Suprapubic skin (tissue), 4 donors: ENCODE measurements at places on chromosomes 13 and 19. TPM values are rescaled to one million over a fixed set of nuclear protein-coding genes. Genes with fewer than 3 reads are reported as not detected.

GRCh38 chr13:20198781-20199180, 6.0 kb upstream of the GJB2 start:
- H3K4me1 ChIP-seq, result peaks cover 13% of the 10 kb centered on the region
- no peak for DNase-seq
- H3K36me3 ChIP-seq, result no peaks in the 10 kb centered on the region
- peaks cover 13% of the 10 kb centered on the region for H3K27me3 ChIP-seq

DNA sequence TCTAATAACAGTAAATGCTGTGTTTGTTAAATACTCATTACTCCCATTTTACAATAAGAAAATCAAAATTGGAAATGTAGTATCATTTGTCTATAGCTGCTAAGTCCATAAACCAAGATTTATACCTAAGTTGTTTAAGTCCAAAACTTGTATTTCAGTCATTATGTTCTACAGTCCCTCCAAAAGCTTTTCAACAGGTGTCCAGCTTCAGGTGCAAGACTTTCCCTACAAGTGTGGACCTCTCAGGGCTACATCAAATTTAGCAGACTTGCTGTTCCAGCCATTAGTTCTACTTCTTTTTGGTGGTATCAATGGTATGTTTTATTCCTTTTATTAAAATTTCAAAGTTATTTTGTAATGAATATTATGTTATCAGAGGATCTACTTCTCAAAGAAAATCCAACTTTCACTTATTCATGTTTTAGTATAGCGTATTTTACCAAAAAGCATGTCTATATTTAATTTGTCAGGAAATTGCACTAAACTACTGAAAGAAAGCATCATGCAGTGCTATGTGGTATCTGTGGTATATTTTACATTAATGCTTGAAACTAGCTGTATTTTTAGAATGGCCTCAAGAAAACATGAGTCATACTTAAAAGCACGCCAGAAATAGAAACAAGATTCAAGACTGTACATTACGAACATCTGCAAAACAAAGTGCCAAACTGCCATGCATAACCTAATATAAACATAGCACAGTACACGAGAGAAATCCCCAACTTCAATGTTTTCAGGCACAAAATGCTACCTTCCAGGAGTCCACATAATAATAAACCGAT, 44.5 kb downstream of the VWA8 start:
- no peak overlapping the region for H3K4me3 ChIP-seq
- DNase-seq, result no peak
- no peak overlapping the region for H3K27ac ChIP-seq

DNA sequence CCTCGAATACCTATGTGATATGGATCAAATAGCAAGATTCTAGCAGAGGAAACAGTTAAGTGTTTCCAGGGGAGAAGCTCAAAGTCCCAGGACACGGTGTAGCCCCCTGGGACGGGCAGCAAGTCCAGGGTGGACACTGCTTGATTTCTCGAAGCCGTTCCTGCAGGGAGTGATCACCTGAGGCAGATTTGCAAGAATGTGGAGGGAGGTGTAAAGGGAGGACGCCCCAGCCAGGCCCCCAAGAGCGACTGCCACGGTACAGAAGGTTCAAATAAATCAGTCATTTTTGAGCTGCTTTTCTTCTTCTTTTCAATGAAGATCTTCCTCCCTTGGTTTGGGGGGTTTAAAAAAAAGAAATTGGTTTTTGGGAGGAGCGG, 41.4 kb downstream of the KLF2 start:
- H3K27me3 ChIP-seq, result no peaks in the 10 kb centered on the region
- DNase-seq, result no peak
- H3K27ac ChIP-seq, result peak overlapping the region; percentile 35
- no peaks in the 10 kb centered on the region for H3K36me3 ChIP-seq
- H3K4me1 ChIP-seq, result peaks cover 30% of the 10 kb centered on the region

DNA sequence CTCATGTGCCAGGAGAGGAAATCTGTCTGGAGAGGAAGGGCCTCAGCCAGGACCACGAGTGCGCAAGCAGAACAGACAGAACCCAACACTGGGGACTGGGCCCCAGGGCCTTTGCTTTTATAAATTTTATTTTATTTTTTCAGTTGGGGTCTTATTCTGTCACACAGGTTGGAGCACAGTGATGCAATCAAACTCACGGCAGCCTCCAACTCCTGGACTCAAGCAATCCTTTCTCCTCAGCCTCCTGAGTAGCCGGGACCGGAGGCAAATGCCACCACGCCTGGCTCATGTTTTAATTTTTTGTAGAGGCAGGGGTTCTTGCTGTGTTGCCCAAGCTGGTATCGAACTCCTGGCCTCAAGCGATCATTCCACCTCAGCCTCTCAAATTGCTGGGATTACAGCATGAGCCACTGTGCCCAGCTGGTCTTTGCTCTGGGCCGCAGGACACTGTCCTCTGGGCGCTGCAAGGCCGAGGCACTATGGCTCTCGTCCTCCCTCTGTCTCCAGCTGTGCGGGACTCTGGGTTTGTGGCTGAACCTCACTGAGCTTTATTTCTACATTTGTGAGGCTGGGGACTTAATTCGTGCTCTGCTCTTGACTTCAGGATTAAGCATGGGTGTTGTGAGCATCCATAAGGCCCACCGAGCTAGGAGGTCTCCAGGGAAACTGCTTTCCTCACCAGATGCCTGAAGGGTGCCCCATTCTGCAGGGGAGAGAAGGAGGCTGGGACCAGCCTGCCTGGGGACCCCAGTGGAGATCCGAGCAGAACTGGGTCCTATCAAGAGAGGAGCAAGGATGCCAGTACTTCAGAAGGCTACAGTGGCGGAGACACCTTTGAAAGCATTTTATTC, 144.2 kb upstream of the VSTM2B start:
- no peak overlapping the region for H3K4me3 ChIP-seq
- H3K36me3 ChIP-seq, result no peaks in the 10 kb centered on the region
- peaks cover 9% of the 10 kb centered on the region for H3K27me3 ChIP-seq
- DNase-seq, result peak; percentile 13
- no peak overlapping the region for H3K27ac ChIP-seq
- H3K4me1 ChIP-seq, result no peaks in the 10 kb centered on the region

DNA sequence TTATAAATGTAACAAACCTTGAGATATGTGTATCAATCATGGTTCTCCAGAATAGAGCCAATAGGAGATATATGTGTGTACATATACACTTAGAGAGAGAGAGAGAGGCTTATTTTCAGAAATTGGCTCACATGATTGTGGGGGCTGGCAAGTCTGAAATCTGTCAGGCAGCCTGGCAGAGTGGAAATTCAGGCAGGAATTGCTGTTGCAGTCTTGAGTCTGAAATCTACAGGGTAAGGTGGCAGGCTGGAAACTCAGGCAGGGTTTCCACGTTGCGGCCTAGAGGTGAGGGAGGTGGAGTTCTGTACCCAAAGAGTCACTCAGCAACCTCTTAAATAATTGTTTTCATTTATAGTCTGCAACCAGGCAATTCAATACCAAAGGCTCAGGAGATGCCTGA, 218.4 kb downstream of the B3GLCT start:
- no peak overlapping the region for H3K27ac ChIP-seq
- no peaks in the 10 kb centered on the region for H3K4me1 ChIP-seq
- no peak for DNase-seq
- no peaks in the 10 kb centered on the region for H3K36me3 ChIP-seq
- H3K27me3 ChIP-seq, result no peaks in the 10 kb centered on the region
- no peak overlapping the region for H3K4me3 ChIP-seq

DNA sequence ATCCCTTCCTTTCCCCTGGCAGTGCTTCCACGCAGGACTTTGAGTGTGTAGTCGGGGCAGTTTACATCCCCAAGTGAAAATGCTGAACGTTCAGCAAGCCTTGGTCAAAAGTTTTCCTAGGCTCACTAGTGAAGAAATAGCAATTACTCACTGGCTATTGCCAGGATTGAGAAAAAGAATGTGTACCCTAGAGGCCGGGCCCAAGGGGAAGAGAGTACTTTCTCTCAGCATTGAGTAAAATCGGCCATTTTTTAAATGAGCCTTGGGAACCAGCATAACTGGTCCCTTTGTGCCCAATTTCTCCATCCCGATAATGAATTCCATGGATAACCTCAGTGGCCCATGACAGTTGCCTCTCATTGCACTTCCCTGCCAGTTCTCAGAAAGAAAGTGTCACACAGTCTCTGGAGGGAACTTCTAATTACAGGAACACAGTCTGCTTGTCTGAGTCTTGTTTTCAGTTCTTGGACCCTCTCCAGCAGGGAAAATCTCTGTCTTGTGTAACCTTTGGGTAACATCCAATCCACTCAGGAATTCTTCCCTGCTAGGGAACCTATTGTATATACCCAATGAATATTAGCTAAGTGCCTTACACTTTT, 7.3 kb upstream of the OR7D2 start:
- no peak overlapping the region for H3K27ac ChIP-seq
- H3K36me3 ChIP-seq, result peaks cover 2% of the 10 kb centered on the region
- no peaks in the 10 kb centered on the region for H3K4me1 ChIP-seq
- no peaks in the 10 kb centered on the region for H3K27me3 ChIP-seq

GRCh38 chr13:32224916-32225315, 90.2 kb downstream of the ZAR1L start:
- H3K27ac ChIP-seq, result no peak overlapping the region
- DNase-seq, result no peak
- no peaks in the 10 kb centered on the region for H3K27me3 ChIP-seq
- no peaks in the 10 kb centered on the region for H3K4me1 ChIP-seq

- H3K36me3 ChIP-seq, result no peaks in the 10 kb centered on the region
- no peak for DNase-seq
- H3K27me3 ChIP-seq, result peaks cover 7% of the 10 kb centered on the region
- no peak overlapping the region for H3K27ac ChIP-seq
- no peak overlapping the region for H3K4me3 ChIP-seq
- H3K4me1 ChIP-seq, result peaks cover 27% of the 10 kb centered on the region
Observed at GRCh38 chr19:17351815-17352435, 14.6 kb downstream of the GTPBP3 start.

HIPK4 gene
- 0.47 TPM for total RNA-seq

- no peaks in the 10 kb centered on the region for H3K27me3 ChIP-seq
- H3K36me3 ChIP-seq, result no peaks in the 10 kb centered on the region
- H3K4me1 ChIP-seq, result no peaks in the 10 kb centered on the region
- no peak for DNase-seq
- H3K4me3 ChIP-seq, result no peak overlapping the region
- H3K27ac ChIP-seq, result no peak overlapping the region
Observed at GRCh38 chr19:28318469-28319179, 894.3 kb downstream of the UQCRFS1 start.

PCDH20 gene
- 2.1 TPM for total RNA-seq

DNA sequence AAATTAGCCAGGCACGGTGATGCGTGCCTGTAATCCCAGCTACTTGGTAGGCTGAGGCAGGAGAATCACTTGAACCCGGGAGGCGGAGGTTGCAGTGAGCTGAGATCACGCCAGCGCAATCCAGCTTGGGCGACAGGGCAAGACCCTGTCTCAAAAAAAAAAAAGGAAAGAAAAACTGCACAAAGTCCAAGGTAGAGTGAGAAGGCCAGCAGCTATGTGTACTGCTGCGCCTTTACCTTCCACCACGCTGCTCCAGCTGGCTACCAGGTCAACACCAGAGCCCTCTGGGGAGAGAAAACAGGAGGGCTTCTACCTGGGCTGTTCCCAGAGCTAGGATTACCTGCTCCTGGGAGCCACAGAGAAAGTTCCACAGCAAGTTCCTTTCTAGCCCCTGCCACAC, 3.2 kb downstream of the ELL start:
- no peak overlapping the region for H3K4me3 ChIP-seq
- no peak for DNase-seq
- no peak overlapping the region for H3K27ac ChIP-seq
- H3K36me3 ChIP-seq, result no peaks in the 10 kb centered on the region
- H3K27me3 ChIP-seq, result no peaks in the 10 kb centered on the region

DNA sequence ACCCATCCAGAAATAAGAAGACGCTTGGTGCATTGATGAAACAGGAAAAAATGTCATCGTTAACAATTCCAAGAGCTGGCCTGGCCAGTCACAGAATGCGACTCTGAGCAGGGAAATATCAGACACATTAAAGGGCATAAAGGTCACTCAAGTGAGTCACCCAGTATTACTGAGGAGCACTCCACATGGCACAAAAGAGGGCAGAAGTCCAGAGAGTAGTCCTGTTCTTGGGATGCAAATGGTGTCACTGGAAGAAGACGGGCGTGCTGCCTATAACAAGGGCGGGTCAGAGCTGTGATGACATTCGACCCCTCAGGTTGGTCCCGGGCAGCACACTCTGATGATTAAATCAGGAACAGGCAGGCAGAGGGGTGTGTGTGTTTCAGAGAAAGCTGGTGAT, 720.3 kb downstream of the UQCRFS1 start:
- H3K36me3 ChIP-seq, result no peaks in the 10 kb centered on the region
- no peak for DNase-seq
- no peak overlapping the region for H3K4me3 ChIP-seq
- H3K27ac ChIP-seq, result no peak overlapping the region
- no peaks in the 10 kb centered on the region for H3K27me3 ChIP-seq

DNA sequence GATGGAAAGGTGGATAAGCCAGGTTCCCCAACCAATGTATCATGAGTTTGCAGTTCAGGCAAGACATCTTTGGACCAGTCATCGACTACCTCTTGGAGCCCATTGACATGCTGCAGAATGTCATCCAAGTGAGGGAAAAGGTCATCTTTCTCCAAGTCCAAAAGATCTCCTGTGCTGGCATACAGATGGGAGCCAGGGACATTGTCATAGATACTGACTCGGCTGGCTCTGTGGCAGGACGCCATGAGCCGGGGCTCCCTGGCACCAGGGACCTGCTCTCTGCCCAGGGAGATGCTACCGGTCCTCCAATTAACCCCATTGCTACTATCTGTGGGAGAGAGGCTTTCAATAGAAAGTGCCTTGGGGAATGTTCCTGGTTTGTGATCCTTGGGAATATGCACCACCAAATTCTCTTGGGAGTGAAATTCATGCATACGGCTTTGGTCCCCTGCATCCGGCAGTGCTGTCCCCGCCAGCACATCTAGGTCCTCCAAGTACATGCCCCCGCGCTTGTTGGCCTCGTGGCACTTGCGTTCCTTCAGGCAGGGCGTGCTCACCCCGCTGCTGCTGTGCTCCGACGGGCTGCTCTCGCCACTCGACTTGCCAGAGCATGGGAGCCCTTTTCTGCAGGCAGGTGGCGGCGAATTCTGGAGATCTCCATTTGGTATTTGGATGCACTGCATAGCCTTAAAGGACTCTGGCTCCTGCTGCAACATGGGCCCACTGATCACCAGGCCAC, 113.0 kb downstream of the KL start:
- no peaks in the 10 kb centered on the region for H3K27me3 ChIP-seq
- H3K4me3 ChIP-seq, result no peak overlapping the region
- H3K36me3 ChIP-seq, result peaks cover 19% of the 10 kb centered on the region
- no peak for DNase-seq
- no peak overlapping the region for H3K27ac ChIP-seq
- H3K4me1 ChIP-seq, result peaks cover 35% of the 10 kb centered on the region

DNA sequence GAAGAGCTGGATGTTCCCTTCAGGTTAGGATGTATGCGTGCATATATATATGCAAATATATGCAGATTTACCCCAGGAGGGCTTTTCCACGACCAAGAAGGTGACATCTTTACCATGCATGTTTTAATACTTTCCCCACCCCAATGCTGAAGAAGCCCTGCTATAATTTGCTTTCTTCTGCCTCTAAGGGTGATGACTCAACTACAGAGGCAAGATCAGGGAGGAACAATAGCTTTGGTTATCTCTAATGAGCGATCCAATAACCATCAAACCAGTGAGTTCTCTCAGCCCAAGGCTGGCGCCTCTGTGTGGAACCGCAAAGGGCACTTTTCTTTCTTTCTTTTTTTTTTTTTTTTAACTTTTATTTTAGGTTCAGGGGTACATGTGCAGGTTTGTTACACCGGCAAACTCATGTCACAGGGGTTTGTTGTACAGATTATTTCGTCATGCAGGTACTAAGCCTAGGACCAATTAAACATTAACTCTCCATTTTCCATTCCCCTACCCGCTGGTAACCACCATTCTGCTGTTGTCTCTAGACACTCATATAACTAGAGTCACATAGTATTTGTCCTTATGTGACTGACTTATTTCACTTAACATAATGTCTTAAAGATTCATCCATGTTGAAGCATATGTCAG, 25.7 kb upstream of the UBE2L5 start:
- no peak for DNase-seq
- H3K27me3 ChIP-seq, result no peaks in the 10 kb centered on the region
- peak overlapping the region; percentile 65 for H3K4me3 ChIP-seq
- no peaks in the 10 kb centered on the region for H3K36me3 ChIP-seq
